ENCODE measurements at places on chromosomes 7 and 10. TPM values are rescaled to one million over a fixed set of nuclear protein-coding genes. Genes with fewer than 3 reads are reported as not detected.

The HYAL4 gene
- not detected for total RNA-seq

The CPVL gene
- not detected for total RNA-seq

The CTAGE4 gene
- not detected for total RNA-seq

DNA sequence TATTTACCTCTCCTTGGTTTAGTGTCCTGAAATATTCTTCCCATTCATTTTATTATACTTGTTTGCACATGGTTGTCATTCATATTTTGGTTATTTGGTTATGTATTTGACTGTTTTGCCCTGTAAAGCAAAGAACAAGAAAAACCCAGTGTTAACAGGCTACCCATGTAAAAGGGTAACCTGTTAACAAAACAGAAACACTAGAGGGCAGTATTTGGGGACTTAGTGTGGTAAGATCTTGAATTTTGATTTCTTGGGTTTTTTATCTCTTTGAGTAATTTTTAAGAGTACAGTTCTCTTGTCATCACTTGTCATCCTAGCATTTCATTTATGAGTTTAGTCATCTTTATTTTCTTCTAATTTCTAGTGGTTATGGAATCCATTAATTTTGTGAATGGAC is 51.3 kb downstream of the POLL start:
- peaks cover 20% of the 10 kb centered on the region for H3K36me3 ChIP-seq
- peak; percentile 27 for DNase-seq
- H3K4me1 ChIP-seq, result no peaks in the 10 kb centered on the region

- no peak overlapping the region for H3K4me3 ChIP-seq
- no peak overlapping the region for H3K27ac ChIP-seq
- no peaks in the 10 kb centered on the region for H3K27me3 ChIP-seq
- H3K36me3 ChIP-seq, result no peaks in the 10 kb centered on the region
- no peaks in the 10 kb centered on the region for H3K4me1 ChIP-seq
Measured at GRCh38 chr7:98520356-98520951, 96.6 kb upstream of the NPTX2 start.

DNA sequence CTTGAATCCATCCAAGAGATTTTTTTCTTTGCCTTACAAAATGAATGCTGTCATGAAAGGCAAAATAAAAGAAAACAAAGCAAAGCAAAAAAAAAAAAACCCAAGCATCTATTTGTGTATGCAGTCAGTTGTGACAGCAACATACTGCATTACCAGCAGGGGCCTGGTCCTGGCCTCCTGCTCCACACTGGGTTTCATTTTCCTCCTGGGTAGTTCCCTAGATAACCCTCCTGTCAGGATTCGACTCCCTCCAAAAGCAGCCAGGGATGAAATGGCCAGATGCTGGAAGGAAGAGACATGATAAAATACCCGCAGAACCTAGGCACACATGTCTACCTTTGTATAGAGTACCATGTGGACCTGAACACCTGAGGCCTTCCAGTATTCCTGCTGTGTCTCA is 148.6 kb downstream of the NRCAM start:
- DNase-seq, result no peak
- no peak overlapping the region for H3K27ac ChIP-seq
- no peaks in the 10 kb centered on the region for H3K4me1 ChIP-seq
- H3K36me3 ChIP-seq, result no peaks in the 10 kb centered on the region
- H3K4me3 ChIP-seq, result no peak overlapping the region

- H3K4me3 ChIP-seq, result no peak overlapping the region
- DNase-seq, result no peak
- no peak overlapping the region for H3K27ac ChIP-seq
- H3K4me1 ChIP-seq, result no peaks in the 10 kb centered on the region
- H3K36me3 ChIP-seq, result no peaks in the 10 kb centered on the region
Measured at GRCh38 chr10:121078672-121079102, 227.5 kb downstream of the WDR11 start.

- H3K4me1 ChIP-seq, result no peaks in the 10 kb centered on the region
- H3K27ac ChIP-seq, result no peak overlapping the region
- peaks cover 11% of the 10 kb centered on the region for H3K27me3 ChIP-seq
- no peak for DNase-seq
- H3K4me3 ChIP-seq, result no peak overlapping the region
Measured at GRCh38 chr7:44218418-44219201, 17.8 kb downstream of the YKT6 start.
